Fibroblast of the aortic adventitia (primary cell): ENCODE measurements at places on chromosomes 16 and 17. TPM values are rescaled to one million over a fixed set of nuclear protein-coding genes. Genes with fewer than 3 reads are reported as not detected.

SAMD14 gene
- 1.6 and 5.1 TPM in 2 replicates for total RNA-seq

RAB11FIP3 gene
- 14.7 and 24.4 TPM in 2 replicates for total RNA-seq

DDX19B gene
- 28.5 and 30.5 TPM in 2 replicates for total RNA-seq

SLC12A3 gene
- total RNA-seq, result not detected in 2 replicates

RHBDL1 gene
- total RNA-seq, result 1.6 and 3.2 TPM in 2 replicates

ACE gene
- total RNA-seq, result 16.9 and 24.3 TPM in 2 replicates
